OCI-LY7 (cell line): ENCODE measurements at places on chromosomes 5 and 9.

DNA sequence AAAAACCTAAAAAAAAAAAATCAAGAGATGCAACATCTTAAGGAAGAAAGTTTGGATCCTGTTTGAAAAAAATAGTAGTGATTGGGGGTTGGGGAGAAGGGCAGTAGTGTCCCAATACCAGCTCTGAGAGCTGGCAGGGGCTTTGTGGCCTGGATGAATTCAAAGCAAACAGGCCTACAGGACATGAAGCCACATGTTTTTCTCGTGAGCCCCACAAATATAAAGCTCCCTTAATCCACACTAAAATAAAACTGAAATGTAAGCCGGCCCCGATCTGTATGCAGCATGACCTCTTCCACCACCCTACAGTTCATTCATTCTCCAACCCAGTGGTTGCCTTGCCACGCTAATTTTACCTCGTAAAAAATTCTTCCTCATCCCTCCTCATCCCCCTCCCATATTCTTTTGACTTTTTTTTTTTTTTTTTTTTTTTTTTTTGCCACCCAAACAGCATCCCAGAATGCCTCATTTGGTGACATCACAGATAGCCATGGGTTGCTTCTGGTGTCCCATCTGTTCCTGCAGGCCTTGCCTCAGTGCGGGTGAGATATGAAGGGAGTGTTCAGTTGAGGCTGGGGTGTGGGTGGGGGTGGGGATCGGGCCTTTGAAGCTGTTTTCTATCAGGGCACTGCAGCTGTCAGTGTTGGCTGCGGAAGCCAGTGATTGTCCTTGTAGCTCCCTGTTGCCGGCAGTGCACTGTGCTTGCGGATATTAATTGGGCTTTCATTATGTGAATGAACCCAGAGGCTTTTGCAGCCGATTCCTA, 81.6 kb upstream of the NFIB start:
- no peak for DNase-seq

- DNase-seq = no peak
Observed at GRCh38 chr9:22009506-22009867, 382 bp upstream of the CDKN2B start.

DNA sequence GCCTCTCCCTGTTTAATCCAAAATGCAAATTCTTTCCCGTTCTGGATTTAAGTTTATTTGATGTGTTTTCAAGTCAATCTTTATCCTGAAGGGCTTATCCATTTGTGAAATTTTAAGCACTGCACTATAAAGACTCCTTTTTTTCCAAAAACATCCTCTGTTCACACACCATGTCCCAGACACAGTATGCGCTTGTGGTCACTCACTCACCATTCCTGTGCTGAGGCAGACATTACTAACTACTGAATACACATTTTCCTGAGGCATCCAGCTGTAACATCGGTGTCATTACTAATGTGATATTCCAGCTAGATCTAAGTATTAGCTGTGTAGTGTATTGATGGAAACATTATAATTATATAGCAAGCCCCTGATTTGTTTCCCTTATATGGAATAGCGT, 298.4 kb downstream of the KCTD16 start:
- no peak for DNase-seq

DNA sequence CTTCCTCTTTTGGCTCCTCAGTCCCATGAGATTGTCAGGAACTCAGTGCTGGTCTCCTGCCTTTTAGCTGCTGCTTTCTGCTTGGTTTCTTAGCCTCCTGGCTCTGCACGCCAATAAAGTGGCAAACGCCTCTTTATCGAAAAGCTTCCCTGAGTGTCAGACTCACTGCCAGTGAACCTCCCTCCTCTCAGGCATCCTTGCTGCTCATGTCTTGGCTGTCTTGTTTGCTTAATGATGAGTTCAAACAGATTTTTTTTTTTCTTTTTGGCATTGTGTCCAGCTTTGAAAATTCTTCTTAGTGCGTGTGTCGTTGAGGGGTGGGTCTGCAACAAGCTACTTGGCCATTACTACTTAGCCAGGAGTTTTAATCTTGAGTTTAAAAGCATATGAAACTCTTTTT, 14.9 kb downstream of the RASGRF2 start:
- DNase-seq = no peak

GRCh38 chr5:86970361-86970760, 297.3 kb upstream of the RASA1 start:
- no peak for DNase-seq

GRCh38 chr9:128470560-128470959, 14.8 kb downstream of the ODF2 start:
- DNase-seq = no peak

DNA sequence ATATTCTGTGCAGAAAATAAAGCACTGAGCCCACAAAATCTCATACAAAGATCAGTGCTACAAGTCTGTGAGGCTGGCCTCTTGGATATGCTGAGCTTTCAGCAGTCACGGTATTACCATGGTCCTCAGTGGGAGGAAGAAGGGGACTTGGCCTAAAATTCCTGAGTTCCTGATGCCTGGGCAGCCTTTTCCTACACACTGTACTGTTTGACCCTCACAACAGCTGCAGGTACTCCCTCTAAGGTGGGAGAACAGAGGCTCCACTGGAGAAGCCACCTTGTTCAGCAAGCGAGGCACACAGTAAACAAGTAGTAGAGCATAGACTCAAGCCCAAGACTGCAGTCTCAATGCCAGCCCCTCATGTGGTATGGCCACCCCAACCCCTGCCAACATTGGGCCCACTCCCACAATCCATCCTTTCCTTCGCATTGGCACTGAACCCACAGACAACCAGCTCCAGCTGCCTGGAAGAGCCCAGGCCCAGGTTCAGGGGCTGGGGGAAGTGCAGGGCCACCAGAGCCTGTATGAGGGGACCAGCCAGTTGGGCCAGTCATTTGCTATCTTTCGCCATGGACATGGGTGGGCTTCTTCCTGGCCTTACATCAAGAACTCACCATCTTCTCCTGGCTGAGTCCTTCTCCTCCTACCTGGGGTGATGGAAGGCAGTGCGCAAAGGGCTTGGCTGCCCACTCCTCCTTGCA, 14.3 kb downstream of the ACSL6 start:
- DNase-seq = no peak

GRCh38 chr5:33837301-33837700, 54.5 kb downstream of the ADAMTS12 start:
- DNase-seq = no peak

GRCh38 chr5:63563008-63563917, 399.0 kb downstream of the HTR1A start:
- DNase-seq = no peak

DNA sequence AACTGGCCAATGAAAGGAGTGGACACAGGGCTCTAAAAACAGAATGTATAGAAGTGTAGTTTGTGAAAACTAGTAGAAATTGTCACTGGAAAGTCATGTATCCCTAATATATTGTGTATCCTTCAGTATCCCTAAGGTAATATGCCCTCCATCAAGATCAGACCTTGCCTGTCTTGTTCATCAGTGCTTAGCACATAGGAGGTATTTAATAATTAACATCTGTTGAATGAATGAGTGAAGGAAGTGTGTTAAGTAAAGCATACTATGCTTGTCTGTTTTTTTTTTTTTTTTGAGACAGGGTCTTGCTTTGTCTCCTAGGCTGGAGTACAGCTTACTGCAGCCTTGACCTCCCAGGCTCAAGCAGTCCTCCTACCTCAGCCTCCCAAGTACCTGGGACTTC, 15.8 kb downstream of the GAPVD1 start:
- no peak for DNase-seq

DNA sequence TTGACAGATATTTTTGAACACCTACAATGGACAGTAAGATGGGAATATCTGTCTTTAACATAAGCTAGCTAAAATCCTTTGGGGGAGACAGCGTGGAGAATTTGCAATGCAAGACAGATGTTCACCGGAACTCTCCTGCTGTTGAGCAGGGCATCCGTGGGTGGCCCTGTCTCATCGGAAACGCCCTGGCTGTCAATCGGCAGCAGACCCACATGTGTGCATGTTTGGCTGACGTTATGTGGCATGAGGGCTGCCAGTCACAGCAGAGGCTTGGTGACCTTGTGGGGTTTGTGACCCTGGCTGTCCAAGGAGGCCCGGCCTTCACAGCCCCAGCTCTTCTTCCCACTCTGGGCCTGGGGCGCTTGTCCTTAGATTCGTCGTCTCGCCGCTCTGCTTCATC, 129.7 kb upstream of the OTULINL start:
- no peak for DNase-seq

DNA sequence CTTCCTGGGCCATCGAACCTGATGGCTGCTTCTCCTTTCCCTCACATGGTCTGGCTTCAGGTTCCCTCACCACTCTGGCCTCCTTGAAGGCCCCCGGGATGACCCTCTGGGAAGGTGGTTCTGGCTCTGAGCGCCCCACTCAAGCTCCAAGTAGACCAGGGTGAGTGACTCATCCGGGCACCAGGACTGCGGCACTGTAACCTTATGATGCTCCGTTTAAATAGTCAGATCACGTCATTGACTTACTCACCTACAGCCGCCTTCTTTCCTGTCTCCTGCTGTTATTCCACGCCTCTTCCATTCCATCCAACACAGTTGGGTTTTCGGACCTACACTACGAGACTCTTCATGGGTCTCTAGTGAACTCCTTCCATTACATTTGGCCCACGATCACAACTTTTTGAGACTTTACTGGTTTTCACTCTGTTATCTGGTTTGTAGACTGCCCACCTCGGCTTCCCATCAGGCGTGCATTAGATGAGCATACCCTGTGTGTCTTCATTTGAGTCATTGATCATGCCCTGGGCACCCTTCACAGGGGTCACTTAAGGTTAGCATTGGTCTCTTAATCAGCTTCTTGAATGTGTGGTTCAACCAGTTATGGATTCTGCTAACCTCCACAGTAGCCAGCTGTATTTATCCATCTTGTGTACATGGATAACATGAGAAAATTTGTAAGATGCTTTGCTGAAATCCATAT, 138.8 kb upstream of the LMX1B start:
- no peak for DNase-seq

DNA sequence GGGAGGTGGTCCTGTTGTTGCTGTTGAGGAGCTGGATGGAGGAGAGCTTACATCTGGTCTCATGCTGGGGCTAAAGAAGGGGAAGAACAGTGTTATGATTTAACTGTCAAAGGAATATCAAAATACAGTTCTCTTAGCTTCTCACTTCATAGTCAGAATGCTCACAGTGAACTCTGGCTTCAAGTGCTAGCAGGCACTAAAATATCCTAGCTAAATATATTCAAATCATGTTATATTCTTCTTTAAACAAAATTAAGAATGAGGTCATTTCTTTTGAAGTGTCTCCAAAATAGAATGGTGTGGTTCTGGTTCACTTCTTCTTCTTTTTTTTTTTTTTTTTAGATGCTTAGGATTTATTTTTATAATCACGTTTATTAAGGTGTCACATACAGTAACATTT, 89.4 kb downstream of the NR3C1 start:
- DNase-seq = no peak

- no peak for DNase-seq
Observed at GRCh38 chr9:69265891-69266290, 59.1 kb upstream of the ENTREP1 start.

DNA sequence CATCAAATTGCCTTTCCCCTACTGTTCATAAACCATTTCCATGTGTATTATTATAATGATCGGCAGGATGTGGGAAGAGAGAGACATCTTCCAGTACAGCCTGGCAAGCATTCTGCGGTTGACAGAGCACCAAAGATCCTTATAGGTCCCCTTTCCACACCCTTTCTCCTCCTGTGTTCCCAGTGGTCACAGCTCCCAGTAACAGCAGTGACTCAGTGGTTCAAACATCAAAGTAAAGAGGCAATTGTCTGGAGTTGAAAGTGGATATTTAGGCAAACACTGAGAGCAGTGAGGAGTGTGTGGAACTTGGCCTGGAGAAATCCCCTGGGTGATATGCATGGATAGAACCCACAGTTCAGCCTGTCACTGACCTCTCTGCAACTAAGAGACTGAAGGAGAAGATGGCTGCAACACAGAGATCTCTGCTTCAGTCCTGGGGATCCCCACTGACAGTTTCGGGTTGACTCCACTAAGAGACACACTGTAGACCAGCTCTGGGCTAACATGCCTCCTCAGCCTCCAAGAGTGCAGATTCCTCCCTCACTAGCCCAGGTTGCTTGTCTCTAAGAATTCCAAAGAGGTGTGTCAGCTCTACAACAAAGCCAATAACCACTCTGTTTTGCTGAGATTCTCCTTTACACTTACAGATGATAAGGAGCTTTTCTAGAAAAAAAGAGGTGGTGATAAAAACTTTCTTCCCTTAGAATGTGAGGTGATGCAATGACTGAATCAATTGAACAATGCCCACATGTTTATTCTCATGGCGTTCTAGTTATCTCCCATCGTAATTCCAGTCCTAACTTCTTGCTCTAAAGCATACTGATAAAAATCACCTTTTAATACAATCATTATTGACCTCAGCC, 94.4 kb upstream of the IL6ST start:
- no peak for DNase-seq

DNA sequence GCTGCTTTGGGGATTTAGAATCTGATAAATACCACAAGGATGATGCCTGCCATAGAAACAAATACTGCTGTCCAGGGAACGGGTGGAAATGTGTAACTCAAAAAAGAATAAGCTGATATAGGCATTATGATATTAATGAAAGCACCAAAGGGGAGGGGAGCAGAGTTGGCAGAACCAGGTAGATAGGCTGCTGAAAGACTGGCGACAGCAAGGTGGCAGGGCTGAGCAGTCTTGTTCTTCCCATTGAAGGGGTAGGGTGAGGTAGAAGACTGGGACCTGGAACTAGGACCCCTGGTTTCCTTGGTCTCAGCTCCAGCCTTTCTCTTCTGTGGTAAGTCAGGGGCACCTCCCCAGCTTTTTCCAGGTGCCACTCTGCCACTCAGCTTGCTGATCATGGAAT, 31.4 kb upstream of the TMOD1 start:
- peak; percentile 13 for DNase-seq

DNA sequence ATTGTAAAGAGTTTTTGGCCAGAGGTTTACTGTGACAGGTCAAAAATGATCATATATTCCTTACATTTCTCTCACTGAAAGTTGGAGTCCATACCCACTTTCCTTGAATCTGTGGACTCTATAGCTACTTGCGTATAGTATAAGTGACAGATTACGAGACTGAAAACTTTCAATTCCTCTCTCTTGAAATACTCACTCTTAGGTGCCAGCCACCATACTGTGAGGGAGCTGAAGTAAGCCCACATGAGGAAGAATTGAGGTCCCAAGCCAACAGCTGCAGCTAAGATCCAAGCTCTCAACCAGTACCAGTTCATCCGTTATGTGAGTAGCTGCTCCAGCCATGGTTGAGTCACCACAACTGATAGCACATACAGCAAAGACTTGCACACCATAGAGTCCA, 128.1 kb upstream of the FAM174A start:
- DNase-seq = no peak

- no peak for DNase-seq
Observed at GRCh38 chr5:60352992-60353599, 346.9 kb downstream of the DEPDC1B start.

DNA sequence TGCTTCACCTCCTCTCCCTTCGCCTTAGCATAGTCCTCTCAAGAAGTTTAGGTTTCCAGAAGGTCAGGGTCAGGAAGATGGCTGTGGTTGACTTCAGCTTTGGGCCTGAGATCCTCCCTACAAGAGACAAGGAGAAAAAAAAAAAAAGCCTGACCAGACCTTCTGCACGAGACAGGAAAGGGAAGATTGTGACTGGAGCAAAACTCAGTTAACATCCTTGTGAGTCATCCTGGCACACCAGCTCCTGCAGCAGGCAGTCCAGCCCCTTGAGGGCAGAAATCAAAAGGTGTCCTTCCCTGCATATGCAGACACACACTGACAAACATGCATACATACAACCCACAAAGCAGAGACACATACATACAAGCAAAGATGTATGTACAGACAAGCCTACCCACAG, 18.0 kb upstream of the ENHO start:
- DNase-seq = no peak
